ENCODE measurements at places on chromosomes 11 and 22.
A peak's percentile ranks its signal among the peaks of the same experiment; 100 is the strongest.

DNA sequence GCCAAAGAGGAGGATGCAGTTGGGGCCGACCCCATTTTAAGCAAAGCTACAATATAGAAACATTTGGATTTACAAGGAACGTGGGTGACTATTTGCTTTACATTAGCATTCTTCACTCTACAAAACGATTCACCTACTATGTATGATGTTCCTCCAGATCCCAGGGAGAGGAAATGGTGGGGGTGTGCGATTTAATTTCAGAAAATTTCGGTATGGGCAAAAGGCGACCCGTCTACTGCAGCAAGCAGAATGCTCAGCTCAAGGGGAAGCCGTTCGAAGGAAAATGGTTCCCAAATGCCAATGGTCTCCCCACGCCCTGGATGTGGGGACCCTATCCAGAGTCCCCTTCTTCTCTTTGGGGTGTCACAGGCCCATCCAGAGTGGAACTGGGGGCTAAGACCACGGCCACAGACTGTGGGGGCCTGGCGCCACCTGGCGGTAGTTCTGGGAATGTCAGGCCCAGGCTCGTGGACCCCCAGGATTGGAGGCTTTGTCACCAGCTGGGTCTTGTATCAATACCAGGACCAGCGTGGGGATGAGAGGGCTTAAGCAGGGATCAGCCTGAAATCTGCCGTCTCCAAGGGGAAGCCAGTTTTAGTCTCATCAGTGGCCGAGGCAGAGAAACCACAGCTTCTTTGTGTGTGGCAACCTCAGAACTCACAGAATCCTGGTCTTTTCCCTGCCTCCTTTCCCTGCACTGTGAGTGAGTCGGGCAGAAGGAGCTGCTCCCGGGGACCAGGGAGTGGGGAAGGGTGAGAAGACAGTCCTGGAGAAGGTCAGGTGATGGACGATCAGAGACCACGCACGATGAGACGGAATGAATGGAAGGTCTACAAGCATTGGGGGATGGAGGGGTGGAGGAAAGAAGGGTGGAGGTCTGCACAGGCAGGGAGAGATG lies 8.4 kb downstream of the LRRC10B start:
- DNase-seq = peak; percentile 27

DNA sequence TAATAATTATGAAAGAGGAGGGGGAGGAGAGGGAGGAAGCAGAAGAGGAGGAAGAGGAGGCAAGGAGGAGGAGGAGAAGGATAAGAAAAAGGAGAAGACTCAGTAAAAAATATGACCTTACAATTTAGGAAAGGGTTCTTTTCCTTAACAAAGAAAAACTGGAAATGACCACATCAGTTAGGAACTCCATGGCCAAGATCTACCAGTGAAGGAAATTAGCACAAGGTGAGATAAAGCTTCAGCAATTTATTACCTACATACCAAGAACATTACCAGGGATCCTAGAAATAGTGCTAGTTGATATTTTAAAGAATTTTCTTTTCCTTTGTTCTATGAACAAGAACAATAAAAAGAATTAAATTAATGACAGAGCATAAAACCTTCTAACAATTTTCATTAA lies 172.7 kb downstream of the LRRC4C start:
- no peak for DNase-seq

GRCh38 chr11:34168642-34169420 lies 63.4 kb downstream of the NAT10 start:
- DNase-seq = no peak

DNA sequence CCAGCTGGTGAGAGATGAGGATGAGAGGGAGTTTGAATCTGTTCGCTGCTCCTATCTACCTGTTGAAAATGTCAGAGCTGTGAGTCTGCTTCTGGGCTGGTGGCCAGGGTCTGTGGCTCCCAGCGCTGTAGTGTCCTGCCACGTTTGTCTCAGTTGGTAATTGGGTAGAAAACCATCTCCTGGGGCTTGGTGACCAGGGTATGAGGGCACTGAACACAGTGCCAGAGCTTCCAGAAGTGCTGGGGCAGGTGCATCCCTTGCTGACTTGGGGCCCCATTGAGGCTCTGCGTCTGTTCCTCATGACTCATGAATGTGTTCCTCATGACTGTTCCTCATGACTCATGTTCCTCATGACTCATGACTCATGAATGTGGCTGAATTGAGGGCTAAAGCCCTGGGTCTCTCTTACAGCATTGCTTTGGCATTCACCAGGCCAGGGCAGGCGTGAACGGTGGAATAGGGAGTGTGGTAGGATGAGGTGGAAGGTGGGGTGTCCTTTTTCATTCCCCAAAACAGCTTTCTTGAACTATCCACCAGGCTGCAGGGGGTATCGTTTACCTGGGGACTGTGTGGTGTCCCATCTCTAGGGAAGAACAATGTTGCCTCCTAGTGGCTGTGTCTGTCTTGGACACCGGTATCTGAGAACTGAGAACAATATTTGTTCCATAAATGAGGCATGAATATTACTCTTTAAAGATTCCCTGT lies 139.5 kb downstream of the COMMD9 start:
- peak; percentile 82 for DNase-seq

GRCh38 chr11:78562398-78562797 lies 12.3 kb downstream of the NARS2 start:
- DNase-seq = no peak

- DNase-seq = peak; percentile 33
Observed at GRCh38 chr11:19060629-19061028, at the start of gene MRGPRX2. Gene MRGPRX2, minus strand, starts transcription at chr11:19060717. Its CDS starts 4,315 bp downstream, at chr11:19056402.

GRCh38 chr11:86861810-86862209 lies 61.5 kb downstream of the PRSS23 start:
- DNase-seq = no peak

DNA sequence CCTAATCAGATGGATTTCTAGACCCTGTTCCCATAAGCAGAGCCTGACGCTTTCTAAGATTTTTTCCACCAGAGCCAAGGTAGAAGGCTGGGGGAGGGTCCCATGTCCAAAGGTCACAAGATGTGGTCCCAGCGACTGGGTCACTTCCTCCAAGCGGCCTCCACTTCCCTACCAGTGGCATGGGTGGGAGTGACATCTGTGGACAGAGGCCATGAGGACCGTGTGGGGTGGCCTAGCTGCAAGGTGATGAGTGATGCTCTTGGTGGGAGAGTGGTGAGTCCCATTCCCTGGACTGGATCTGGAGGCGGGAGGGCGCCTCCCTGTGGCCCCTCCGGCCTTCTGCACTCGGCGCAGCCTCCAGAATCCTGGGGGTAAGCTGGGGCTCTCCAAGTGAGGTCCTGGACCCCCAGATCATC lies 32.4 kb upstream of the PRR5 start:
- DNase-seq = no peak

GRCh38 chr11:134645576-134645975 lies 233.5 kb upstream of the B3GAT1 start:
- no peak for DNase-seq

DNA sequence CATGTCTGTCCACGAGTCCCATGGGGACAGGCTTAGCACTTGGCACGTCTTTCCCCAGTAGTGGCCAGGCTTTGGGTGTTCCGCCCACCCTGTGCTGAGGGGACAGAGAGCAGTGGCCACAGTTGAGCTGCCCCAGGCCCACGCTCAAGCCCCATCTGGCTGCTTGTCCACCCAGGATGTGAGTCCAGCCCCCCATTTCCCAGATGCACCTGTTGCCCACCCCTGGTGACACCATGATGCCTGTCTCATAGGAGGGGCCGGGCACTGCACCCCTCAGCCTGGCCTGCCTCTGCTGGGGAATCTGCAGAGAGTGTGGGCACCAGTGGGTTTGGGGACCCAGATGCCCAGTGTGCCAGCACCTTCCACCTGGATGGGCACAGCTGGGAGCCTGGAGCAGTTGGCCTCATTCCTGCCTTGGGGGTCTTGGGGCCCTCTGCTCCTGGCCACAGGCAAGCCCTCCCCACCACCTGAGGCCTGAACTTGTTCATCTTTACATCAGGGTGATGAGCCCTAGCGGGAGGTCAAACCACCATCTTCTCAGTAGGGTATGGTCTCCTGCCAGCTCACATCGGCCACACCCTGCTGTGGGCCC lies 5.7 kb downstream of the SIGIRR start:
- no peak for DNase-seq

- no peak for DNase-seq
Observed at GRCh38 chr22:22871536-22872278, 15.9 kb upstream of the IGLL5 start.

- DNase-seq = no peak
Observed at GRCh38 chr22:30290342-30291057, 1.2 kb upstream of the CASTOR1 start.

DNA sequence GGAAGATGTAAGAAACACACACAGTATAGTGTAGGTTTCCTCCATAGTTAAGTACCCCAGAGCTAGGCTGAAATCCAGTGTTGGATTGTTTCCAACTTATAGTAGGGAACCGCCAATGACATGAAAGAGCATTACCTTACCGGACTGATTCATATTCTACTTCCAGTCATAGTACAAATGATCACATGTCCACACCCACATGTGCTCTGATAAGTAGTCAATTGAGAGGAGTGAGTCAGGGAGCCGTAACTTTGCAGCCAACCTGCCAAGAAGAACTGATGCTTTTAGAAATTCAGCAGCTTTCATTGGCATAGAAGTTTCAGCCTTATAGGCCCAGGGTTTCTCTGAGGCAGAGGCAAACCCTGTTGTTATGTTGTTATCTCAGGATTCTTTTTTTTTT lies 240.6 kb downstream of the ETS1 start:
- DNase-seq = peak; percentile 62

GRCh38 chr11:65588199-65589054 lies 7.2 kb downstream of the KCNK7 start:
- peak; percentile 89 for DNase-seq

- no peak for DNase-seq
Observed at GRCh38 chr22:19812910-19813309, 41.8 kb downstream of the GNB1L start.
